ENCODE measurements at places on chromosomes 4 and X. TPM values are rescaled to one million over a fixed set of nuclear protein-coding genes. Genes with fewer than 3 reads are reported as not detected.
A peak's percentile ranks its signal among the peaks of the same experiment; 100 is the strongest.

Gene CXCR3
- polyA plus RNA-seq = 0.37 TPM

- no peak for DNase-seq
Measured at GRCh38 chr4:101693842-101694398, 96.6 kb upstream of the BANK1 start.

- DNase-seq = no peak
Measured at GRCh38 chrX:148535639-148536038, 35.2 kb downstream of the AFF2 start.

- DNase-seq = no peak
Measured at GRCh38 chr4:182486881-182487280, 243.7 kb downstream of the TENM3 start.

DNA sequence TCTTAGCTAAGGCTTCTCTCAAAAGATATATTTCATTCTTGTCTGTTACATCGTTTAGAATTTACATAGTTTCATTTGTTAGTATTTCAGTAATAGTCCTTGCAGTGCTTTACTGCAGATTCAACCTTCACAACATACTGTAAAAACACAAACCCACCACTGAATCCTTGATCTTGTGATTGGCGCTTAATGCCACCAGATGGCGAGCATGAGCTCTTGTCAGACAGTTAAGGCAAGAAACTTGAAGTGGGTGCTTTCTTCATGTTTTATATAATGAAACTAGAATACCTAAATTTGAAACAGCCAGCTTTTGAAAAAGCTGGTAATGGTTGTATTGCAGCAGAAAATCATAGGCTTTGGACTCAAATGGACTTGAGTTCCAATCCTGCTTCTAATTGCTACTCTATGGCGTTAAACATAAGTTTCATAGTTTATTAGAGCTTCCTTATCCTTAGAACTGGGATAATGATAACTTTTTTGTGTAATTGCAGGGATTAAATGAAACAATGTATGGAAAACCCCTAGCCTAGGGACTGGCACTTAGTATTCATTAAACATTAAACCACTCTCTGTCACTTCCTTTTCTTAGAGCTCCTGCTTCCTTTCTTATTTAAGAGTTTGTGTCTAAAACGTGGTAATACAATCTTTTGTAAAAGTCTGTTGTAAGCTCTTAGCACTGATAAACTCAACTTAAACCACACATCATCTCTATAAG lies 95.1 kb downstream of the USP9X start:
- DNase-seq = peak; percentile 19

DNA sequence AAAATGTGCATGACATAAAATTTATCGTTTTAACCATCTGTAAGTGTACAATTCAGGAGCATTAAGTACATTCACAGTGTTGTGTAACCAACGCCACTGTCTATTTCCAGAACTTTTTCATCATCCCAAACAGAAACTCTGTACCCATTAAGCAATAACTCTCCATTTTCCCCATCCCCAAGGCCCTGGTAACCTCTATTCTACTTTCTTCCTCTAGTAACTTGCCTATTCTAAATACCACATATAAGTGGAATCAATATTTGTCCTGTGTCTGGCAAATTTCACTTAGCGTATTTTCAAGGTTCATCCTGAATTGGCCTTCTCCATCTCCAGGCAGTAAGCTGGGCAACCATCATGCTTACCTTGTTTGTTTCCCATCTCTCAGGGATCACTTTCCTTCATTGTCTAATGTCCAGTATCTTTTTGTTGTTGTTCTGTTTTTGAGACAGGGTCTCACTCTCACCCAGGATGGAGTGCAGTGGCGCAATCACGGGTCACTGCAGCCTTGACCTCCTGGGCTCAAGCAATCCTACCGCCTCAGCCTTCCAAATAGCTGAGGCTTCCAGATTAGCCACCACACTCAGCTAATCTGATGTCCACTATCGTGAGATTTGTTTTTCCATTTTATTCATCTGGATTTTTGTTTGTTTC lies 17.7 kb upstream of the GRIPAP1 start:
- no peak for DNase-seq

Gene NEIL3
- 15.3 TPM for polyA plus RNA-seq

- DNase-seq = no peak
Measured at GRCh38 chrX:141642979-141643378, 53.5 kb downstream of the SPANXA2 start.

DNA sequence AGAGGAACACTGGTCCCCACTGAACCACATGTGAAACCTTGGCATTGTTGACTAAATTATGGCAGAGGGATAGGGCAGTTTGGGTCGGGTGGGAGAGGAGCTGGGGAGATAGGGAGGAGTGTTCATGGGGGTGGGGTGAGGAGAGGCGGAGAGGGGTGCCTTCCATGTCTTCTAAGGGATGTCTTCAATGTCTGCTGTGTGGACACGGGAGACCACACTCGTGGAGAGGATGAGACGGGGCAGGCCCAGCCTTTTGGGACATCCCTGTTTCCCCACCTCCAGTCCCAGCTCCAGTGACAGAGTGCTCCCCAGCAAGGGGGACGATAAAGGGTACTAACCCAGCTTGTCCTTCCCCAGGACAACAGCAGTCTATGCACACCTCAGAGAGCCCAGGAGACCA lies 146.4 kb upstream of the MAMLD1 start:
- DNase-seq = no peak

GRCh38 chr4:140085881-140086280 lies 68.1 kb downstream of the MAML3 start:
- DNase-seq = no peak

DNA sequence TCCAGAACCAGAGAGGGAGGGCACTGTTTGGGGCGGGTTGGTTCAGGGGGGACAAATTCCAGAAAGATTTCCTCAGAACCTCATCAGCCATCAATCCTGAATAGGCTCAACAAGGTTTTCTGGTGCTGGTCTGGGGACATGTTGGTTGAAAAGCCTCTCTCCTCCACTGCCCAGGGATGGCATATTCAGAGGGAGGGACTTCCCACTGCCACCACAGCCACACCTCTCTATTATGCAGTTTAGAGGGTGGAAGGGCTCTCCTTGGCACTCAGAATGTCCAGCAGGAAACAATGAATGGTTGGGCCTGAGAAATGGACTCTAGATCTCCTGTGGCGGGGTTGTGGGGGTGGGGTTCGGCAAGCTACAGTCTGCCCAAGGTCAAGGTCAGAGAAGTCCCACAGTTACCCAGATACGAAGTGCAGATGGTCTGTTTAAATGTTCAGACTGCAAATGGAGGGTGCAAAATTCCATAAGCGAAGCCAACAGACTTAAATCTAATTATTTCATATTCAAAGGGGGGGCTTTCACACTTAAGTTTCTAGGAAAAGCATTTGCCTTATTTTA lies 70.7 kb downstream of the LEF1 start:
- no peak for DNase-seq

DNA sequence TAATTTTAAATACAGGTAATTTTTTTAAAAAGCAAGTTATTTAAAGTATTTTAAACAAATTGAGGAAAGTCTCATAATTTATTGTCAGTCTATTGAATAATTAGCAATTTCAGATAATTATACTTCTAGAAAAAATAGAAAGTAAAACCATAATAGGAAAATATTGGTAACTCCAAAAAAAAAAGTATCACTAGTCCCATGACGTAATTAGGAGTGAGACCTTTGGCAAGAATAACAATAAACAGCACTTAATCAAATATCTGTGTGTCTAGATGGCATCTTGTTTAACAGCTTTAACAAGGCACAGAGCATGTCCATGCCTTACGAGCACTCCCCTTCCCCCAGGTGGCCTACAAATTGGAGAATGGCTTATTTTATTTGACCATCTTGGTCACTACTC lies 1683.6 kb upstream of the AGA start:
- no peak for DNase-seq

- no peak for DNase-seq
Measured at GRCh38 chrX:40007756-40008705, 89.7 kb downstream of the BCOR start.

- DNase-seq = peak; percentile 71
Measured at GRCh38 chr4:123699880-123700771, 303.5 kb downstream of the SPRY1 start.

DNA sequence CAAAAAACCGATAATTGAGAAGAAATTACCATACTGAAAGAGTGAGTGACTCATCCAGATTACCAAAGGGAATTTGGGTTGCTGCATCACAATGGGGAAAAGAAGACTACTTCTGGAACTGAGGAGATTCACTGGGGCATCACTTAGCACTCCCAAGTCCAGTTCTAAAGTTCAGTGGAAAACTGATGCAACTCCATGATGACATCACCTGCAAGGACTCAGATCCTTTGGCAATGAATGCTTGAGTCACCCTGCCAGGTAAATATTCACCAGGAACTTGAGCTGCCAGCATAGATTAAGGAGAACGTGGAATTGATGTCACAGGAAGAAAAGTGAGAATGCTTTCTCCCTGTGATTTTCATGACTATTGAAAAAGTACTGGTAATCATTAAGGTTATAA lies 32.0 kb upstream of the SMIM10L2A start:
- DNase-seq = no peak

DNA sequence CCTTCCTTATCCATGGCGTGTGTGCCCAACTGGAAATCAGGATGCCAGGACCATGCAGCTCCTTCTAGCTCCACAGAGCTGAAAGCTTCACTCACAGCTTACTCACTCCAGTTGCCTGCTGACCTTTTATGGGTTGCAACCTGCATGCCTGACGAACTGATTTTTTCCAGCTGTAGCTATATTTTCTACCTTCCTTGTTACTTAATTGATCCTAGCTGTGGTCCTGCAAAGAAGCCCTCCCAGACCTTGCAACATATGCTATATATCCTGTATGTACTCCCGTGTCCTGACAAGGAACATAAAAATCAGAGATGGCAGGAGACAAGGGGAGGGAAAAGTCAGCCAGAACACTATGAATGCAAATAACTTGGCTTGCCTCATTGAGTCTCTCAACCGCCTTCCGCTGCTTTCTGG lies 135.3 kb upstream of the LDB2 start:
- DNase-seq = no peak

- DNase-seq = no peak
Measured at GRCh38 chr4:136476753-136477152, 1055.5 kb downstream of the PCDH18 start.

DNA sequence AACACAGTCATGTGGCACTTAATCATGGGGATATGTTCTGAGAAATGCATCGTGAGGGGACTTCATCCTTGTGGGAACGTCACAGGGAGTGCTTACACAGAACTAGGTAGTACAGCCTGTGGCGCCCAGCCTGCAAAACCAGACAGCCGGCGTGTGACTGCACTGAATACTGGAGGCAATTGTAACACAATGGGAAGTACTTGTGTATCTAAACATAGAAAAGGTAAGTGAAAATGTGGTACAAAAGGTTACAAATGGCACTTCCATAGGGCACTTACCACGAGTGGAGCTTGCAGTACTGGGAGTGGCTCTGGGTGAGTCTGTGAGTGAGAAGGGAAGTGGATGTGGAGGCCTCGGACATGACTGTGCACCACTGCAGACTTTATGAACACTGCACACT lies 5.2 kb downstream of the TLR3 start:
- no peak for DNase-seq

Gene SPACA5
- polyA plus RNA-seq = not detected

- DNase-seq = no peak
Measured at GRCh38 chr4:183447646-183448045, 3.2 kb downstream of the CDKN2AIP start.

GRCh38 chrX:50432829-50433289 lies 37.8 kb downstream of the DGKK start:
- no peak for DNase-seq

DNA sequence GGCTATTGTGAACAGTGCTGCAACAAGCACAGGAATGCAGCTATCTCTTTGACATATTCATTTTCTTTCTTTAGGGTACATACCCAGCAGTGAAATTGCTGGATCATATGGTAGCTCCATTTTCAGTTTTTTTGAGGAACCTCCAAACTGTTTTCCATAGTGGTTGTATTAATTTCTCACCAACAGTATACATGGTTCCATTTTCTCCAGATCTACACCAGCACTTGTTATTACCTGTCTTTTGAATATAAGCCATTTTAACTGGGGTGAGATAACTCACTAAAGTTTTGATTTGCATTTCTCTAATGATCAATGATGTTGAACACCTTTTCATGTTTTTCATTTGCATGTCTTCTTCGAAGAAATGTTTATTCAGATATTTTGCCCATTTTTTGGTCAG lies 241.1 kb upstream of the AGTR2 start:
- no peak for DNase-seq

DNA sequence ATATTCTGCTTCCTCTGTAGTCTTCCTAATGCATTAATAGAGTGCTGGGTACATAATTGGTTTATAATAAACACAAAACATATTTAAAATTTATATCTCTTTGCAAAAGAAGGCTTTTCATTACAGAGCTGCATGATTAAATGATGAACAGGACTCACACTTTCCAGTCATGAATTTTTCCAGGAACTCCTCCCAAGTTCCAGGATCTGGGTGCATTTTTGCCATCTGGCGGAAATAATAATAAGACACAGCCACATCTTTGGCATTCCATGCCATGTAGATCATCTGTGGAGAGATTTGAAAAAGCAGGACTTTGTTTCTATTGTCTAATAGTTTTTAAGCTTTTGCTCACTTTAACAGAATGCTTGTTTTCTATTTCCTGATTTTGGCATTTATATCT lies 40.2 kb upstream of the SULT1B1 start:
- DNase-seq = no peak

Gene KLHL34
- polyA plus RNA-seq = 0.24 TPM

Measured in right lung (tissue), 10 donors.